ENCODE measurements at places on chromosomes 5 and 9. TPM values are rescaled to one million over a fixed set of nuclear protein-coding genes. Genes with fewer than 3 reads are reported as not detected.
A peak's percentile ranks its signal among the peaks of the same experiment; 100 is the strongest.

C9 gene
- polyA plus RNA-seq, result not detected

LOX gene
- 136 TPM for polyA plus RNA-seq

PCDHGA3 gene
- 1.3 TPM for polyA plus RNA-seq

GRCh38 chr9:72173080-72173479 lies 23.8 kb downstream of the GDA start:
- DNase-seq, result no peak

DNA sequence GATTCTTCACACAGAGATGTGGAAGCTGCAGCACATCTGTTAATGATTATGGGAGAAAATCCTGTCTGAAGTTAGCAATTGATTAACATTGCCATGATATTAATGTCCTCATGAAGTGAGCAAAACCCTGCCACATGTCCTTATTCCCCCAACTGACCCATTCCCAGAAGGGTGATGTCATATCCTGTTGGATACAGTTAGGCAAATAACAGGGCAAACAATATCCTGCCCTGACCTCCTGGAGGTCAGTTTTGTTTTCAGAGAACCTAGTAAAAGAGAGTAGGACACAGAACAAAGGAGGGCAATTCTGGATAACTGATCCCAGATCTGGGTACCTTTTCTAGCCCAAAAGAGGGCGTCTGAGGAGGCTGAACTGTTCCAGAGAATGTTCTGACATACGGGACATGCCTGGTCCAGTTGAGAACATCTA lies 11.0 kb downstream of the ABLIM3 start:
- peak; percentile 49 for DNase-seq

DNA sequence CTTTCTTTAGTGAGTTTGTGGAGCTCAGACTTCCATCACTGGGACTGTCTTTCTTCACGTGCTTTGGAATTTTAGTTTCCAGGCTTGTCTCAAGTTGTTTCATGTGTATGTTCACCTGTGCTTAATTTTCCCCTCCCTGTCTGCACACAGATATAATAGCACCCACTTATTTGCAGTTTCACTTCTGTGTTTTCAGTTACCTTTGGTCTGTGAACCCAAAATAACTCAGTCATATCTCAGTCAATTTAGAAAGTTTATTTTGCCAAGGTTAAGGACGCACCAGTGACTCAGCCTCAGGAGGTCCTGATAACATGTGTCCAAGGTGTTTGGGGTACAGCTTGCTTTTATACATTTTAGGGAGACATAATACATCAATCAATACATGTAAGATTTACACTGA lies 330.4 kb downstream of the ICE1 start:
- DNase-seq, result no peak
